Adrenal gland (tissue), 19 donors: ENCODE measurements at places on chromosomes 5 and 9. TPM values are rescaled to one million over a fixed set of nuclear protein-coding genes. Genes with fewer than 3 reads are reported as not detected.

DNA sequence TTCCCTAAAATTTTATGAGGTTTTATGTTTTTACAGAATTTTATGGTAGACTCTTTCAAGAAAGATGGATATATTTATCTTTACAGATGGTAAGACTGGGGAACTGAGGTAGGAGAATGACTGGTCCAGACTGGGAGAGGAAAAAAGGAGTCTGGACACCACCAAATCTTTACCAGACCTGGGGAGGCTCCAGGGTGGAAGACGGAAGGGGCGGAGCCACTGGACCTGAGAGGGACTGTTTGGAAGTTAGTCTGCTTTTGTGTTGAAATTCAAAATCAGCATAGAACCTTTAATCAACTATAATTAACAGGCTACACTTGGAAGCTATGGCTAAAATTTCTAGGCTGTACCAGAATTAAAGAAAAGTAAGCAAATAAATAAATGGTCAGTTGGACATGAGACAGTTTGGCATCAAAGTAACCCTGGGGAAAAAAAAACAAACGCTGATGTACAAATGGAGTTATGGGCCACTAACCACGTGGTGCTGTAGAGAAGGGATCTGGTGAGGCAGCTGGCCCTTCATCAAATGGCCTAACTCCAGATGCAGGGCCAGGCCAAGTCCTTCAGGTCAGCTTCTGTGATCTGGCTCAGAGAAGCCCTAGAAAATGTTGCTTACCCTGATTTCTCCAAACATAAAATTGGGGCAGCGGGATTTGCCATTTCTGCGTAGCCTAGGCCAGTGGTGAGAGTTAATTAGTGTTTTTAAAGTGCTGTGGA, 155.1 kb downstream of the ARSB start:
- H3K36me3 ChIP-seq = no peaks in the 10 kb centered on the region
- DNase-seq = peak; percentile 42
- no peak overlapping the region for H3K4me3 ChIP-seq
- H3K4me1 ChIP-seq = no peaks in the 10 kb centered on the region
- H3K27me3 ChIP-seq = no peaks in the 10 kb centered on the region
- H3K27ac ChIP-seq = no peak overlapping the region

DNA sequence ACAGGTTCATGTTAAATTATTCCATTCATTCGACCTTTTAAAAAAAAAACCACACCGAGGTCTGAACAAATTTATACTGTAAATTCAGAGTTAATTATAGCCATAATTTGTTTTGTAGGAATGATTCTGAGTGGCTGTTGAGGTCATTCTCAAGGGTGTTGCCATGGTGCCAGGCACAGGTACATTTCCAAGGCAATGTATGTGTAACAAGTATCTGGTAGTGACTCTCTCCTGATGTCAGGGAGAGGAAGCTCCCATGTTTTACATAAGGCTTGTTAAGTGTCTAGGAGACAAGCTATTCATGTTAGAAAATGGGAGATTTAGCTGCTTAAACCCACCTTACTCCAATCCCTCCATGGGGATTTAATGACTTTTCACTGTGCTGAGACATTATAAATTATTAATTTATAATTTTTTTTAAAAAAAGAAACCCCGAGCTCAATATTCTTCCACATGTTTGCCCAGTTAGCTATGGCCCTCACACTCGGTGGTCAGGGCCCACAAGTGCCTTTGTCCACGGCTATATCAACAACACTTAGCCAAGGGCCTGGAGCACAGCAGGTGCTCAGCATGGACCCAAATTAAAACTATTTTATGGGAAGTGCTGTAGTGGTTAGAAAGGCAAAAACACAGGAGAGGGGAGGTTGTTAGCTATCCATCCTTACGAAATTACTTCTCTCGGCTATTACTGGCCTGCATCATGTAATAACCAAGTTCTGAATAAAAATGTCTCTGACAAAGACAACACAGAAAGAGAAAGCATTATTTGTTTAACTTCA, 154.6 kb upstream of the GNA14 start:
- no peak for DNase-seq
- H3K27me3 ChIP-seq = no peaks in the 10 kb centered on the region
- peaks cover 26% of the 10 kb centered on the region for H3K4me1 ChIP-seq
- H3K4me3 ChIP-seq = no peak overlapping the region

DNA sequence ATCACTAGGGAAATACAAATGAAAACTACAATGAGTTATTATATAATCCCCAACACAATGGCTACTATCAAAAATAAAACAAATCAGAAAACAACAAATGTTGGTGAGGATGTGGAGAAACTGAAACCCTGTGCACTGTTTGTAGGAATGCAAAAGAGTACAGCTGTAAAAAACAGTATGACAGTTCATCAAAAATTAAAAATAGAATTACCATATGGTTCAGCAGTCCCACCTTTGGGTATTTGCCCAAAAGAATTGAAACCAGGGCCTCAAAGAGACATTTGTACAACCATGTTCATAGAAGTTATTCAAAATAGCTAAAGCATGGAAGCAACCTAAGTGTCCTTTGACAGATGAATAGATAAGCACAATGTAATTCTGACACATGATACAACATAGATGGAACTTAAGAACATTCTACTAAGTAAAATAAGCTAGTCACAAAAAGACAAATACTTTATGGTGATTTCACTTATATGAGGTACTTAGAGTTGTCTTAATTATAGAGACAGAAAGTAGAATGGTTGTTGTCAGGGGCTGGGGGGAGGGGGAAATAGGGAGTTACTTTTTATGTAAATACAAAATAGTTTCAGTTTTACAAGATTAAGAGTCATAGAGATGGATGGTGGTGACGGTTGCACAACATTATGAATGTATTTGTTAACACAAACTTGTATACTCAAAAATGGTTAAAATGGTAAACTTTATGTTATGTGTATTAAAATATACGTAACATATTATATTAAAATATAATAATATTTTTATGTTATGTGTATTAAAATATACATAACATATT, 102.8 kb downstream of the KCTD16 start:
- H3K4me3 ChIP-seq = no peak overlapping the region
- H3K4me1 ChIP-seq = no peaks in the 10 kb centered on the region
- H3K27me3 ChIP-seq = no peaks in the 10 kb centered on the region
- H3K27ac ChIP-seq = no peak overlapping the region

DNA sequence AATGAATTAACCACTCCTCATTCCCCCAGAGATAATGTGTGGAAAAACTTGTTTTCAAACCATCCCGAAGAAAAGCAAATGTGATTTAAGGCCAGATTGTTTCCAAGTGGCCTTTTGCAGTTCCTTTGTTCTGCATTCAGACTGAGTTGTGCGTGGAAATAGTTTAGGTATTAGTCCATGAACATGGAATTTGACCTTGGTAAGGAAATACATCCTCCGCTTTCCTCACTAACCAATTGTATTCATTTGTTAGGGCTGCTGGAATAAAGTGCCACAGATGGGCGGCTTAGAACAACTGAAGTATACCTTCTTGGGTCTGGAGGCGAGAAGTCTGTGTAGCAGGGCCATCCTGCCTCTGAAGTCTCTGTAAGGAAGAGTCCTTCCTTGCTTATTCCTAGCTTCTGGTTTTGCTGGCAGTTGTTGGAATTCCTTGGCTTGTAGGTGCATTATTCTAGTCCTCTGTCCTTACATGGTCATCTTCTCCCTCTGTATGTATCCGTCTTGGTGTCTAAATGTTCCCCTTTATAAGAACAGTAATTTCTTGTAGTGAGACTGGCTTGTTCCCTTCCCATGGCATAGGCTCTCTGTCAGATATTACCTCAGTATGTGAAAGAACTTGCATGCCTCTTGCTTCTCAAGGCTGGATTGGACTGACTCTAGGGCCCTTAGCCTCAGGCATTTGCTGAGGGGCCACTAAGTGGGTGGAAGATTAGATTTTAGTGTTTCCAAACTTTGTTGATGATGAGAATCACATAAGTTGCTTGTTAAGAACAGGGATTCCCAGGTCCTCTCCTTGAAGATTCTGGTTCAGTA, 53.9 kb downstream of the RAI14 start:
- H3K4me1 ChIP-seq = peaks cover 35% of the 10 kb centered on the region
- no peak for DNase-seq
- peak overlapping the region; percentile 77 for H3K27ac ChIP-seq
- no peaks in the 10 kb centered on the region for H3K36me3 ChIP-seq
- no peak overlapping the region for H3K4me3 ChIP-seq

DNA sequence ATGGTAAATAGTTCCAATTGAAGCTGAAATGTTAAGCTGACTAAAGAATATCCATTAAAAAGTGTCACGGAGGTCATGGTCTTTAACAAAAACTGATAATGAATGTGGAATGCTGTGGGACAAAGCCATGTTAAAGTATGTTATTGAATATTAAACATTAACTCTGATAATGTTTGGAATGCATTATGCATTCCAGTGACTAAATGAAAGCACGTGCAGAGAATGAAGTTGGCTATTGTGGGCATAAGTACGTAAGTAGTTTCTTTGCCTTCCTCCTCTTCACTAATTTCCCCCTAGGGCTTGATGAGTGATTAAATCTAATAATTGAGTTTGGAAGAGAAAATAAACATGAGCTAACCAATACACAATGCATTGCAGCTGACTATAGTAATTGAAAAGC, 640.4 kb upstream of the CDH10 start:
- H3K4me1 ChIP-seq = no peaks in the 10 kb centered on the region
- no peak for DNase-seq
- no peak overlapping the region for H3K27ac ChIP-seq
- H3K27me3 ChIP-seq = no peaks in the 10 kb centered on the region

DNA sequence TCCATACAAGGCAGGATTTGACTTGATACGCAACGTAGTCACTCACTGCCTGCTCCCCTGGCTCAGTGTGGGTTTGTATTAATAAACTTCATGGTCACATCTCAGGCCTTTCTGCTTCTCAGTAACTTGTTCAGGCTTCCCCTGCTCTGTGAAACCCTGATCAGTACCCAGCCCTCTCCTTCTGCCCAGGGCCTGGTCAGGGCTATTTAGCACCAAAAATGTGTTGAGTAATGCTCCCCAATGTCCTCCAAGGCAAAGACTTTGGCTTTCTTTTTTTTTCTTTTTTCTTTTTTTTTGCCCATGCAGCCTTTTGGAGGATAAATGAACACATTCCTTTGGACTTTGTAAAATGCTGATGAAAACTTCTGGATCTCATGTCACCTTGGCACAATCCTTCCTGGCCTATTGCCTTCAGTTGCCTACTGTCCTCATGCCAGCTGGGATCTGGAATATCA, 399.2 kb upstream of the KLF4 start:
- no peak overlapping the region for H3K27ac ChIP-seq
- H3K4me1 ChIP-seq = no peaks in the 10 kb centered on the region
- H3K4me3 ChIP-seq = no peak overlapping the region
- no peaks in the 10 kb centered on the region for H3K36me3 ChIP-seq

GRCh38 chr9:9752722-9753121, 860.1 kb downstream of the PTPRD start:
- no peaks in the 10 kb centered on the region for H3K36me3 ChIP-seq
- H3K27me3 ChIP-seq = no peaks in the 10 kb centered on the region
- H3K27ac ChIP-seq = no peak overlapping the region
- DNase-seq = no peak
- no peaks in the 10 kb centered on the region for H3K4me1 ChIP-seq
- no peak overlapping the region for H3K4me3 ChIP-seq

DNA sequence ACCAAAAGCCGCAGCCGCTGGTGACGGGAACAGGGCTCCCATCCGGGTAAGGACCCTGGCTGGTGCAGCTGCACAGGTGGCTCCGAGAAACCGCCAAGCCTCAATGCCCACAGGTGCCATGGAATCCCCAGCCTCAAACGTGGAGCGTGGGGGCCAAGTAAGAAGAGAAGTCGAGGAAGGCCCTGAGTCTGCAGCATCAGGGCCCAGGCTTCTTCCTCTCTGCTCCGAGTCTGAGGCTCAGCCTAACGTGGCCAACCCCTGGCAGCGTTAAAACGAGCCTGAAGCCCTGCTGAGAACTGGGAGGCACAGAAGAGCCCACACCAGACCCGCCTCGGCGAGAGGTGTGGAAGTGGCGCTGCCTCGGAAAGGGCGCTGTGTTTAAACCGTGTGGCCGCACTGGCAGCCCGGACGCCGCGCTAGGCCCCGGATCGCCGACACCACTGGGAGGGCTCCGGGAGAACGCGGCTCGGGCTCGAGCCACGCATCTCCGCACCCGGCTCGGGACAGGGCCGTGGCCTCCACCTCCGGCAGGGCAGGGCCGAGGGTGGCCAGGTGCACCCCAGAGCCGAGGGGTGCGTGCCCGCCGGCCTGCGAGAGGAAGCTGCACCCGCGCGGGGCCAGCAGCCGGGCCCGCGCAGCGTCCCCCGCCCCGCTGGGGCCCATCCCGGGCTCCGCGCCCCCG, 730 bp downstream of the ZMYND19 start:
- no peaks in the 10 kb centered on the region for H3K36me3 ChIP-seq
- peak overlapping the region; percentile 85 for H3K4me3 ChIP-seq
- no peaks in the 10 kb centered on the region for H3K27me3 ChIP-seq
- peaks cover 16% of the 10 kb centered on the region for H3K4me1 ChIP-seq

- peaks cover 72% of the 10 kb centered on the region for H3K27me3 ChIP-seq
- no peak overlapping the region for H3K4me3 ChIP-seq
- H3K27ac ChIP-seq = no peak overlapping the region
- peaks cover 22% of the 10 kb centered on the region for H3K4me1 ChIP-seq
- no peak for DNase-seq
Observed at GRCh38 chr9:126612813-126613641, 701 bp upstream of the LMX1B start.

GRCh38 chr5:143931986-143932385, 120.0 kb downstream of the HMHB1 start:
- H3K4me3 ChIP-seq = no peak overlapping the region
- no peak overlapping the region for H3K27ac ChIP-seq
- H3K36me3 ChIP-seq = no peaks in the 10 kb centered on the region
- no peaks in the 10 kb centered on the region for H3K27me3 ChIP-seq
- no peak for DNase-seq
- no peaks in the 10 kb centered on the region for H3K4me1 ChIP-seq

- H3K27ac ChIP-seq = no peak overlapping the region
- no peaks in the 10 kb centered on the region for H3K36me3 ChIP-seq
- no peak overlapping the region for H3K4me3 ChIP-seq
- DNase-seq = no peak
Observed at GRCh38 chr5:135629666-135630065, 50.9 kb upstream of the CXCL14 start.

DNA sequence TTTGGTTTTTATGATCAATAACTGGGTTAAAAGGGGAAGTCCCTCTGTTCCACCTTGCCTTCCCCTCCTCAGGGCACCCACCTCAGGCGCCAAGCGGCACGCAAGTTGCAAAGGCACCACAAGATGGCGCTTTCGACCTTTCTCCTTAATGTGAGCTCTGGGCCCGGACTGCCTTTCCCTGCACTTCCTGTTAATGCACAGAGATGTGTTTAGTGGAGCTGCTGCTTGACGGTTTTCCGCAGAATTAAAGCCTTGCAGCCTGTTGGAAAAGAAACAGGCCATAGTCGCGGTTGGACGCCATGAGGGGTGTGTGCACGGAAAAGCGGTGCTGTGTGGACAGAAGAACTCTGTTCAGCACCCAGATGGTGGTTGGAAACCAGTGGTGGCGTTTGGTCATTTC, 17.9 kb downstream of the CXCL14 start:
- H3K4me3 ChIP-seq = no peak overlapping the region
- peaks cover 6% of the 10 kb centered on the region for H3K27me3 ChIP-seq
- no peak overlapping the region for H3K27ac ChIP-seq

Gene CMBL
- total RNA-seq = 17.8 TPM

Gene SPARC
- total RNA-seq = 3,013 TPM

Gene PCDHA1
- total RNA-seq = not detected

Gene CDC20B
- total RNA-seq = not detected

Gene SHC3
- total RNA-seq = 56.7 TPM
